ENCODE measurements at places on chromosomes 2 and 18.

DNA sequence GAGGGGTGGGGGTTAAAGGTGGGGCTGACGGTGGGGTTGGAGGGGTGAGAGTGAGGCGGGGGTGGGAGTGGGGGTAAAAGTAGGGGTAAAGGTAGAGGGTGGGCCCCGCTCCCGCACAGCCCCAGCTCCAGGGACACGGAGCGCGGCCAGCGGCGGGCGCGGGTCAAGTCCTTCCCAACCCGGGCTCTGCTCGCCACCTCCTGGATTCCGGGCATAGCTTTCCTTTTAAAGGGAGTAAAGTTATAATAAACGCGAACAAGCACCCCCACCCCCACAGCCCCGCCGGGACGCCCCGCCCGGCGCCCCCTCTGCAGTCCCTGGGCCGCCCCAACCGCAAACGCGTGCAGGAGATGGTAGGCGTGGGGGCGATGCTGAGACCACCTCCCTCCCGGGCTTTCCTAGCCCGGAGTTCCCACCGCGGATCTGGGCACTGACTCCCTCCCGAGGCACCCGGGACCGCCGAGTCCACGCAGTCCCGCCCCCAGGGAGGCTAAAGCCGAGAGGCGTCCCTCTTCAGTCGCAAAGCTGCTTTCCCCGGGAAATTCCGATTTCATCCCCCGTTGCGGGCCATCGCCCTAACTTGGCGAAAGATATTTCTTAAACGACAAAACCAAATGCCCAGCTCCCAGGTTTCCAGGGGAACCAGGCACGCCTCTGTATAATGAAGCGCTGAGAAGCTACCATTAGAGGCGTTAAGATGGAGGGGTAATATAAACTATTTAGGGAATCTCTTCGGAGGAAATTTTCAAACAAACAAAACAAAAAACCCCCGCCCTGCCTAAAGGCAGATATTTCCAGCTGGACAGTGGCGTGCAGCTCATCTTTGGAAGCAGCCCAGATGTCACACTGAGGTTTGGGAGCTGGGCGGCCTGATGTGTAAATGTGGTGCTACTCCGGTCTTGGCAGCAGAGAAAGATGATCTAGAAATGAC, at the start of gene LIMS2:
LIMS2 (minus strand) TSS at position 200 of the 931 bp plus-strand sequence. CDS start 506 bp downstream, outside the sequence.
- DNase-seq: no peak

DNA sequence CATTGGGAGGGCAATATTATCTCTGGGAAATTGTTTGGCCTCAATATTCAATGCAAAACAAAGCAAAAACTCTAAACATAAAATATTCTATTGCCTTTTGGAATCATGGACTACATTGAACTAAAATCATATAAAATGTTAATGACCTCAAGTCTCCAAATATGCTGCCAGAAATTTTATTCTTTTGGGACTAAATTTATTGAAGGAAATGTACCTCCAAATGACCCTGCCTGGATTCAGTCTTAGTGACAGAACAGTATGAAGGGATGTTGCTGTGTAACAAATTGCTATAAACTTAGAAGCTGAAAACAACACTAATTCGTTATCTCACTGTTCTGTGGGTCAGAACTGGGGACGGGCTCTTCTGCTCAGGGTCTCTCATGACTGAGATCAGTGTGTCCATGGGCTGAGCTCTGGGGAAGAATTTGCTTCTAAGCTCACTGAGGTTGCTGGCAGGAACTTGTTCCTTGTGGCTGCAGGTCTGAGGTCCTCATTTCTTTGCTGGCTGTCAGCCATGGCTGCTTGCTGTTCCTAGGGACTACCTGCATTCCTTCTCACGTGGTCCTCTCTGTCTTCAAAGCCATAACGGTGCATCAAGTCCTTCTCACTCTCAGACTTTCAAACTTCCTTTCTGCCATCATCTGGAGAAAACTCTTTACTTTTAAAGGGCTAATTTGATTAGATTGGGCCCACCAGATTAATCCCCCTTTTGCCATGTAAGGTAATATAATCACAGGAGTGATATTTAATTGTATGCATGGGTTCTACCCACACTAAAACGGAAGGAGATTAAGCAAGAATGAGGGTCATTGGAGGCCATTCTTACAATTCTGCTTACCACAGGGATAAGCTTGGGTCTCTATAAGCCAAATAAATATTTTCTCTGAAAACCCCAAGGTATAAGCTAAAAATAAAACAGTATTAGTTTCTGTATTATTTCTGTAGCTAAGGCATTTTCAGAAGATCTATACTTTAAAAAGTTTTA, 149.0 kb downstream of the ADCYAP1 start:
- no peak for DNase-seq

GRCh38 chr2:116582850-116583249, 1231.6 kb upstream of the DDX18 start:
- no peak for DNase-seq

DNA sequence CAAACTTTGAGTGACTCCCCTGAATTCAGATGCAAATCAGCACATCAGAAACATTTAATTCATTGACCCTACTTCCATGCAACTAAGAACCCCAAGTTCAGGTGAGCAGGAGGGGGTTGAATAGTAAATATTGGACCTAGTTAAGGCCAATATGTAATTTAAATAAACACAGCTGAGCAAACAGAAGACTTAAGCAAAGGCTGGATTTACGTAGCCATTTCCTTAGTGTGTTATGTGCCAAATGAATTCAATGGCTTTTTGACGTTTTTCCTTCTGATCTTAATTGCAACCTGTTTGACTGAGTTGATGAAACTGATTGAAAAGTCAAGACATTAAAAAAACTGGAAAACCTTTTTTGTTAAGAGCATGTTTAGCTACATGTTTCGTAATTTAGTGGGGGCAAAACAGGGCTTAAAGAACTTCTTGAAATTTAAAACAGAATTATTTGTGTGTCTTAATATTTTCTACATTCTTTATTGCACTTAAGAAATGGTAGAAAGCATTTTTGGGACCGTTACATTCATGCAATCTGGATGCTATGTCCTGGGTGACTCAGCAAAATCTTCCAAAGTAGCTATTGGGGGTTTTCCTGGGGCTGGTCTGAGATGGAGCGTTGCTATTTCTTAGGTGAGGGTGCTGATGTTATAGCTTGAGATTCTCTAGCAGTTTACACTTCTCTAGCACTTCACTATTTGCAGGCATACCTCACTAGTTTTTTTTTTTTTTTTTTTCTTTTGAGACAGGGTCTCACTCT, 25.5 kb upstream of the KCNE4 start:
- DNase-seq: no peak

DNA sequence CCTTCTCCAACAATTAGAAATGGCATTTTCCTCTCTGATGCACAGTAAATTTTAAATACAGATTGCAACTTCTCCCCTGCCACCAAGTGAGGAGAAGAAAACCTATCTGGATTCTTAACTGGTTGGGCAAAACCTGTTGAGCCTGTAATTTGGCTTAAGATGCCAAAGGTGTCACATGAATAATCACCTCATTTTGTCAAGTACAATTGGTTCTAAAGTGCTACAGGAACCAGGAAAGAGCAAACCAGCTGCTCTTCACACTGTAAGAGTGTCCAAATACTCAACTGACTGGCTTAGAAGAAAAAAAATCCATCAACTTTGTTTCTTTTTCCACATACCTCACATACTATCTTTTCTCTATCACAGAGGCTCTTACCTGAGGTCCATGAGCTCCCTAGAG, 35.4 kb downstream of the NPC1 start:
- DNase-seq: no peak

- no peak for DNase-seq
Measured at GRCh38 chr2:167890739-167891138, 356.7 kb downstream of the STK39 start.

DNA sequence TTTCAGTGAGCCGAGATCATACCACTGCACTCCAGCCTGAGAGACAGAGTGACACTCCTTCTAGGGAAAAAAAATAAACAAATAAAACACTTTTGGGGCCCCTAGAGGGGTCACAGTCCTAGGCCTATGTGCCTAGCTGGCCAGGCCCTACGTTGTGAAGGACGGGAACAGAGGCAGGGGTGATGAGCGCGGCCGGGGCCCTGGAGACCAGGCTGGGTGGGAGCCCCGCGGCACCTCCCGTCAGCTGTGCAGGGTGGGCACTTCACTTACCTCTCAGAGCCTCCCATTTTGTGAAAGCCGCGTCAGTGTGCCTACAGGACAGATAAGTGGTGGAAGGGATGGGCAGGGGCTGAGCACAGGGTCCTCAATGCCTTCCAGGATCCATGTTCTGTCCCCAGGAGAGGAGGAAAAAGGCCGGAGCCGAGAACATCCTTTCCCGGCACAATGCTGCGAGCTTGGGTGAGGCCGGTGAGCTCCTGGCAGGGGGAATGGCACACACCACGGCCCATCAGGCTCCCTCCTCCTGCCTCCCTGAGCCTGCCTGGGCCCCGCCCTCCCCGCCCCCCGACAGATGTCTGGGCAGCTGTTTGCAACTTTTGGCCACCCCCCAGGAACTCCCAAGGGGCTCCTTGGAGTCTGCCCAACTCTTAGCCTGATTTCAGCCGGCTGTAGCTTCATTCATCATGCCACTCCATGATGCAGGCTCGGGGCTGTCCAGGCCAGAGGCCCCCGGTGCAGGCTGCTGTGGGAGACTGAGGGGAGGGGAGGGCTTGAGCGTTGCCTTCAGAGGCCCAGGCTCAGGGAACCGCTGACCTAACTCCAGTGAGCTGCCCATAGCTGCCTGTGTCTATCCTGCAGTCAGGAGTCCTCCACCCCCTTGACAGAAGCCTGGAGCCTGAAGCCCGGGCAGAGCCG, 196.5 kb downstream of the TFCP2L1 start:
- no peak for DNase-seq

GRCh38 chr18:9521770-9522169, 46.5 kb downstream of the RALBP1 start:
- no peak for DNase-seq

- DNase-seq: no peak
Measured at GRCh38 chr18:79077181-79077580, 8.0 kb downstream of the ATP9B start.
